ENCODE measurements at places on chromosomes 11 and 22. TPM values are rescaled to one million over a fixed set of nuclear protein-coding genes. Genes with fewer than 3 reads are reported as not detected.

- DNase-seq, result no peak
Measured at GRCh38 chr22:44893731-44894080, 116.1 kb downstream of the PHF21B start.

GRCh38 chr11:78786086-78786485, 211.4 kb upstream of the NARS2 start:
- DNase-seq, result no peak

DNA sequence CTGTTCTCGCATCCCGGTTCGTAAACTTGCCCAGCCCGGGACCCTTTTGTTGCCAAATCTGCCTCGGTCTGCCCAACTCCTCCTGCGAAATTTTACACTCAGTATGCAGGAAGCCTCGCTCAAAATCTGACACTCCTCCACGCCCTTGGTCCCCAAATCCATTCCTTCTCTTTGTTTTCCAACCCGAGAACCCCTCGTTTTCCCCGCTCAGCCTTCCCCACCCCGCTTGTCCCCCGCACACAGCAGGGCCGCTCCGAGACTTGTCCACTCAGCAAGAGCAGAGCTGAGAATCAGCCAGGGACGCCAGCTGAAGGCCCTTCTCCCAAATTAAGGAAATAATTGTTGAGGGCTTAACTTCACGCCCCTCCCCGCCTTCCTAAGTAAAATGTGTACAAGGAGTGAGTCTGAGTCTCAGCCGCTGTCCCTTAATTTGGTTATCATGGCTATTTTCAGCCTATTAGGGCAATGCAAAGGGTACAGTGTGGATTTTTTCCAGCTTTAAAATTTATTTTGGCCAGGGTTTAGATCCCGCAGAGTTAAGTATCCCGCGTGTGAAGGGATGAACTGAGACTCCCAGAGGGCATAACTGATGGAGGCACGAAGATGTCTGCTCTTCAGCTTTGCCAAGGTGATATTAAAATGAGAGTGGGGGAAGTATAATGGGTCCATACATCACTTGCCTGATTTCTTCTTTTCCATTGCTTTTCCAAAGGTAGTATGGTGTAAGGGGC, 581 bp upstream of the FBXO3 start:
- no peak for DNase-seq

- DNase-seq, result no peak
Measured at GRCh38 chr11:115695677-115696364, 191.6 kb upstream of the CADM1 start.

DNA sequence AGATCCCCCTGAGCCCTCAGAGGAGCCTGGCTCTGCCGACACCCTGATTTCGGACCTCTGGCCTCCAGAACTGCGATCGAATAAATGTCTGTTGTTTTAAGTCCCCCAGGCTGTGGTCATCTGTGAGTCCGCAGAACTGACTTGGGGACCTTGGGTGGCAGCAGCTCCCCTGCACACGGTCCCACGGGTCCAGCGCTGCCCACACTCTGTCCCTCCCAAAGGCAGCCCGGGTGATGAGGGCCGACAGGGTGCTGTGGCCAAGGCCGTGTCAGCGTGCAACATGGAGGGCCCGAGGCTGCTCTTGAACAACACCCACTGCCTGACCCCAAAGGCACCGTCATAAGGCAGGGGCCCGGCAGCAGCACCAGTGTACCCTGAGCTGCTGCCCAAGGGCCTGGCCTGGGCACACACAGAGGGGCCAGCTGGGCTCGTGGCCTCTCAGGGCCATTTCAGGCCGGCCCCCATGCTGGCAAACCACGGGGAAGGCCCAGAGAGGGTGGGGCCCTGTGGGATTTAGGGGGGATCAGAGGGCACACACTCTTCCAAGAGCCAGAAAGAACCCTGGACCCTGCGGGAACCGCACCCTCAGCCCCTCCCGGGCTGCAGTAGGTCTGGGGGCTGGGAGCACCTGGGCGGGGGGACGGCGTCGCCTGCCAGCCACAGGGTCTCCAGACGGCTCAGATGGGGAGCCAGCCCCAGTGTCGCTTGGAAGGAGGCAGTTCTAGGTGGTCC, 77.1 kb upstream of the PRR5 start:
- no peak for DNase-seq

DNA sequence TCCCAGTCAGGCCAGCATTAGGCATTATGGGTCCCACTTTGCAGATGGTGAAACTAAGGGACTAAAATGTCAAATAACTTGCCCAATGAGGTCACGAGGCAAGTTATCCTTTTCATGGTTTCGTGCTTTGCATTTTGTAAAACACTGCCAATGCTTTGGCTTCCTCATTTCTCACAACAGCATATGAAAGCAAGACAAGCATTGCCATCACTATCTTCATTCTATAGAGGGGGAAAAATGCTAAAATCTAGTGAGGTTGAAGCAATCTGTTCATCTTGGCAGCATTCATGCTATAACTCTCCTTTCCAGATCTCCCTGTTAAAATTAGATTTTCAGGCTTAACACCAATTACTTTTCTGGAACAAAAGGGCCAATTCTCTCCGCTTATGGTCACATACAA, 14.8 kb downstream of the FAM181B start:
- no peak for DNase-seq

GRCh38 chr22:31449506-31449905, 40.1 kb downstream of the EIF4ENIF1 start:
- no peak for DNase-seq

DNA sequence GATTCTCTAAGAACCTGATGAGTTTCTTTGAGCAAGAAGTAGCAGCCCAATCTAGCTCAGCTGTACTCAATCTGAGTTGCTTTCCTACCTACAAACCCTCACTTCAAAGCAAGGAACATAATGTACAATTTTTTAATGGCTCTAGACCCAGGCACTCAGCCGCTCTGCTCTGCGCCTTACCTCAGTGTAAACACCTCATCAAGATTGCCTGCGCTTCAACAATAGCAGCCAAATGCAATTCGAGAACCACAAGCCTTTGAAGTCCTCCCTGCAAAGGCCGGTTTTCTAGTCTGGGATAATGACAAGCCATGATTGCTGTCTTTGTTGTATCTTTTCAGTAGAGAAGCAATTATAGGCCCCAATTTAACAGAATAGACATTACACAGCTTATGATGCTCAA, 38.0 kb downstream of the JHY start:
- DNase-seq, result no peak

DNA sequence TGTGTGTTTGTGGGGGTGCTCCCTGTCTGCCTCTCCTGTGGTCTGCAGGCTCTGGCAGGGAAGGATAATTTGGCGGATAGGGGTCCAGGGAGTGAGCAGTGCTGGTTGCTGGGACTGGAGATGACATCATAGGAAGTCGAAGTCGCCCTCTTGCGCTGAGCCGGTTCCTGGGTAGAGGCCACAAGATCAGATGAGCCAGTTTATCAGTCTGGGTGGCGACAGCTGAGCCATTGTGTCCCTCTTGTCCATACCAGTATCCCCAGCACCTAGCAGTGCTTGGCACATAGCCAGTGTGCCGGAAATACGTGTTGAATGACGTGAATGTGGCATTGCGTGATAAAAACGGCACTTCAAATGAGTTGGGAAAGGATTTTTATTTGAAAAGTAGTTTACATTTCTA, 9.8 kb downstream of the APOL5 start:
- no peak for DNase-seq

DNA sequence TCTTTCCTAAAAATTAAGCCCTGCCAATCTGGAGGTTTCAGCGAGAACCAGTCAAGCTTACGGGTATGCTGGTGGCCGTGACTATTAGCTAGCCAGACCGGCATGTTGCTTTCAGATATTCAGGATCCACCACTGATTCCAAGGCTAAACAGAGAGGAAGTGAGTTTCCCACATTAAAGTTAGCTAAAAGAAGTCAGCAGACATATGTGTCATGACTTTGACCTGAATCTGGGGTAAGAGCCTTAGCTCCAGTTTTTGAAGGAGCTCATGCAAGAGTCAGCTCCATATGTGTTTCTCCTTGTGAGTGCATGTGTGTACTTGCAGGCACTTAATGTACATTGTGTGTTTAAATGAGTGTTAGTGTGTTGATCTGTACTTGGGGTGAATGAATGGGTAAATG, 1.4 kb downstream of the ZFPL1 start:
- DNase-seq, result no peak

GRCh38 chr11:58649623-58650022, 27.2 kb downstream of the CNTF start:
- DNase-seq, result no peak

The NAALADL1 gene
- total RNA-seq, result 0.35 TPM

The IL17REL gene
- 0.07 TPM for total RNA-seq

The OR10V1 gene
- not detected for total RNA-seq
